ENCODE measurements at places on chromosomes 13 and 19.

DNA sequence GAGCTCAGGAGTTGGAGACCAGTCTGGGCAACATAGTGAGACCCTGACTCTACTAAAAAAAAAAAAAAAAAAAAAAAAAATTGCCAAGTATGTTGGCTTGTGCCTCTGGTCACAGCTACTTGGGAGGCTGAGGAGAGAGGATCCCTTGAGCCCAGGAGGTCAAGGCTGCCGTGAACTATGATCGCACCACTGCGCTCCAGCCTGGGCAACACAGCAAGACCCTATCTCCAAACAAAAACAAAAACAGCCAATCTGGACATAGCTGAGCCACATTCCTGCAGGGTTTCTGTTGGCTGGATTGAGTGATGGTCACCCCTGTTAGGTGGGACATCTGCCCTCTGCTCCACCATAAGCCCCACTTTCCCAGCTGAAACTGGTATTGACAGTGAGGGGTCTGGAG, 13.6 kb upstream of the ANGPTL8 start:
- no peak for DNase-seq

DNA sequence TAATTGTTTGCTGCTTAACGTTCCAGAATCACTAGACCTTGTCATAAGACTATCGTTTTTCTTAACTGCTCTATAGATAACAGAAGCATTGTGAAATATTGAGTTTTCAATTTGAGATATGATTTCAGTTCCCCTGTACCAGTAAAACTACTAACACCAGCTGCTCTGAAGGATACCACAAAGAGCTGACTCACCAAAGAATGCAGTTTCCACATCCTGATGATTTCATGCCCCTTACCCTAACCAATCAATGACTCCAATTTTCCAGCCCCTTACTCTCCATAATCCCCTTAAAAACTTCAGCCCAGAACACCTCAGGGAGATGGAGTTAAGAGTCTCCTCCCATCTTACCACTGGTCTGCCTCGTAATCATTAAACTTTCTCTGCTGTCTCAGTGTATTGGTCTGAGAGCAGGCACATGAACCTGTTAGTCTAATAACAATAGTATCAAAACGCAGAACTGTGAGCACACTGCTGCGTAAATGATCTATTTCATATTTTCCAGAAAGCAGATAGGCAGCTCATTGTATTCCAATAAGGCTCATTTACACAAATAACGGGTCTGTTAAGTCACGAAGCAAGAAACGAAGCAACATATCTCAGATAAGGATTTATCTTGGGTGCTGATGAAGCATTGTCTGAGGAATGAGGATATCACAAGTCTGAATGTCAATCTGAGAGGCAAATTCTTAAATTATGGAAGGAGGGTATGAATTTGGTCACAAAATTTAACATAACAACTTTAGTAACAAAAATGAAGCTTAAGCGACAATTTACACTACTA, 14.1 kb upstream of the CCNA1 start:
- DNase-seq: peak; percentile 99

- peak; percentile 60 for DNase-seq
These were observed 73.7 kb downstream of the CYSLTR2 start for GRCh38 chr13:48727241-48728011.

DNA sequence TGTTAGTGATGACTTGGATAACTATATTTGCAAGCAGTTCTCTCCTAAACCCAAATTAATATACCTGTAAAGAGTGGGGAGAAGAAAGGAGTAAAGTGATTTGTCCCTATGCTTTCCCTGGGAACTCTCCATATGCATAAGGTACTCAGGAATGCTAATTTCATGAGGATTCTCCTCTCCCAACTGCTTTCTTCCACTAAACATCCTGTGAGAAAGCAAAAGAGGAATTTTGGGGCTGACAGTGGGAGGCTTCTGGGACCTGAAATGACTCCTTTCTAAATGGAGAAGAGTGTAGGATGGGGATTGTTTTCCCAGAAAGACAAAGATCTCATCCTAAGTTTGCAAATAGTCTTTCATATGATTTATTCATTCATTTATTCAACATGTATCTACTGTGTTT, 250.5 kb downstream of the TDRD3 start:
- DNase-seq: no peak

DNA sequence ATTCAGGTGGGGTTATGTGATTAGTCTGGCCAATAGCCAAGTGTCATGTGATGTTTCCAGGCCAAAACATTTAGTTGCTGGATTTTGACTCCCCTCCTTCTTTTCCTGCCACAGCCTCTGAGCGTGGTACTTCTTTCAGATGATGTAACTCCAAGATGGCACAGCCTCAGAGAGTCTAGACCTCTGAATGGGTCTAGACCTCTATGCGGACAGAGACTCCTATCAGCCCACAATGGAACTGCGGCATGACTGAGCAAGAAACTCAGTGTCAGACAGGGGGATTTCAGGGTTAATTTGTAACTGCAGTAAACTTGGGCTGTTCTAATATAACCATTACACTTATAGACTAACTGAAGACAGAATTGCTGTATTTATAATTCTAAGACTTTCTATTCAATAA, 42.6 kb upstream of the ZDHHC20 start:
- no peak for DNase-seq

DNA sequence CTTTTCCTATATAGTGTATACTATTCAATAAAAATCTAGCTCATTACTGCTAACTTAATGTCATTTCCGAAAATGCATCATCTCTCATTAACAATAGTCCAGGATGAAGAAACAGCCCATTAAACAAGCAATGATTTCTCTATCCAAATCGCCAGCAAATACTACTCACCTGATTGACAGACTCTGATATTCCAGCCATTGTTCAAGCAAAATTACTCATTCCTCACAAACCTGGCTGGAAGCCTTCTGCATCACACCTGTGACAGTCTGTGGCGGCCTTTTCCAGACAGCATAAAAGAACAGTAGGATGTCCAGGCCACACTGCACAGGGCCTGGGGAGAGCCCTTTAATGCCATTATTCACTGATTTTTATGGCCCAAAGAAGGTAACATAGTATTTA, 115.9 kb downstream of the ABCC4 start:
- DNase-seq: no peak

DNA sequence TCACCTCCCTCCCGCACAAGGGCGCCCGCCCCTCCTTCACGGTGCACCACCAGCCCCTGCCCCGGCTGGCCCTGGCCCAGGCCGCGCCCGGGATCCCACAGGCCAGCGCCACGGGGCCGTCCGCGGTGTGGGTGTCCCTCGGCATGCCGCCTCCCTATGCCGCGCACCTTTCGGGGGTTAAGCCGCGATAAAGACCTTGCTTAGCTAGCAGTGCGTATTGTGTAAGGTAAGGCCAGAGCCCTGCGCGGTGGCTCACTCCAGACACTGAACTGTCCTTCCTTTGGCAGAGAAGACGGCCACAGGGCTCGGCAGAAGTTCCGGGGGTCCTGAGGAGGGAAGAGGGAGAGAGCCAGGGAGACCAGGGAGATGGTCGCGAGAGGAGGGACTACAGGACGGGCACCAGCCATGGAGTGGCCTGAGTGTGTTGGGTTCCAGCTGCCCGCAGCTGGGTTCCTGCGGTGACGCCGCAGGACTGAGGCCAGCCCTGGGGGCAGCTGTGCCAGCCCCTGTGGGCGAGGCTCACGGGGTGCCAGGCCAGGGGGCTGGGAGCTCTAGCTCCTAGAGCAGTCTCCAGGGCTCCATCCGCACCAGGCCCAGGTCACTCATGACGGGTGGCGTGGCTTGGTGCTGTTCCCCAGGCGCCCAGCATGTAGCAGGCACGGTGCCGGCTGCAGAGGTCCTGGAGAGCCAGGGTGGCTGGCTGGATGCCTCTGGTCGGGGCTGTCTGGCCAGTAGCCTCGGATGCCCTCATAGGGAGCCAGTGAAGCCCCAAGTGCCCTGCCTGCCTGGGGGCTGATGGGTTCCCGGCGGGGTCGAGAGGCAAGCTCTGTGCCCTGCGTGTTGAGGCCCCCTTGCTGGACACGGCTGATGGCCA, 7.7 kb downstream of the PLEKHJ1 start:
- DNase-seq: no peak

DNA sequence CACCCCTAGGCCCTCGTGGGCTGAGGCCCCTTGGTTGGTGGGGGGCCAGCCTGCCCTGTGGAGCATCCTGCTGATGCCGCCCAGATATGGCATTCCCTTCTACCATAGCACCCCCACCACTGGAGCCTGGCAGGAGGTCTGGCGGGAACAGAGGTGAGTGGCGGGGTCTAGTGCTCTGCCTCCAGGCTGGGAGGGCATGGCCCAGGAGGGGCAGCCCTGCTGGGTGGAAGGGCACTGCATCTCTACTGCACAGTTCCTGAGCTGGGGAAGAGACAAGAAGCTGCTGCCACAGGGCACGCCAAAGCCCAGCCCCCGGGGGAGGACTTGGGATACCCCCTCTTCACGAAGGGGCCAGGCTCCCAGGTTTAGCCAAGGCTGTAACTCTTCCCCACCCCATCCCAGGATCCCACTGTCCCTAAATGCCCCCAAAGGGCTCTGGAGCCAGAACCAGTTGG, 2.4 kb upstream of the KMT2B start:
- no peak for DNase-seq

Measured in MV-4-11 (cell line).